Epithelial cell of proximal tubule (primary cell): ENCODE measurements at places on chromosomes 16 and 17.

DNA sequence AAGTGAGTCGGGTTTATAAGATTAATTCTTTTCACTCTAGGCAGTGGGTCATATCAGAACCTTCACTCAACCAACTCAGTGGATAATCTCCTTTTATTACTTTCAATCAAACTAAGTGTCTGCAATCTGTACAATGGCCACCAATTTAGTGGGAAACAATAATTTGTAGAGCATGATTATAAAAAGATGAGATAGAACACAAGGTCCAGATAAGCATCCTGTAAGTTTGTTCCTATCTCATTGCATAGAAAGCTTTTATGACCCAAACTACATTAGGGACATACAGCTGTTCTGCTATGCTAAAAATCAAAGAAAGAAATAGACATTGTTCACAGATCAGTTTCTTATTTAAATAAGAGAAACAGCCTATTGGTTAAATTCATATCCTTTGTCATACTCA is 341.4 kb upstream of the PSMD7 start:
- DNase-seq: no peak

- no peak for DNase-seq
Measured at GRCh38 chr17:66317629-66318028, 15.2 kb downstream of the PRKCA start.

DNA sequence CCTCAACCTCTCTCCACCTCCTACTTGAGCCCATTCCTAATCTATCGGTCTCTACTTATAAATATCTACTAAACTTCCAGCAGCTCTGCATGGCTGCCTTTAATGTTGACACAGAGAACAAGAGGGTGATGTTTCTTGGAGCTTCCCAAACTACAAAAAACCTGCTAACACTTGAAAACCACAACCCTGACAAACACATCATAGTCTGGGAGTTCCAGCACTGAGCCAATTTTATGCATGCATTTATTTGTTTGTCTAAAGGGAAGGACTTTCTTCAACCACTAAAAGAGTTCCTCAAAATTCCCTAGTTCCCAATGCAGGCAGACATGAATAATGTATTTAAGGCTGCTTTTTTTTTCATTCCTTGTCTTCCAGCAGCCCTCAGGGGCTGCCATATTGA is 331.8 kb upstream of the XYLT1 start:
- DNase-seq: no peak

GRCh38 chr16:57889960-57890751 is 80.8 kb downstream of the CNGB1 start:
- DNase-seq: no peak

DNA sequence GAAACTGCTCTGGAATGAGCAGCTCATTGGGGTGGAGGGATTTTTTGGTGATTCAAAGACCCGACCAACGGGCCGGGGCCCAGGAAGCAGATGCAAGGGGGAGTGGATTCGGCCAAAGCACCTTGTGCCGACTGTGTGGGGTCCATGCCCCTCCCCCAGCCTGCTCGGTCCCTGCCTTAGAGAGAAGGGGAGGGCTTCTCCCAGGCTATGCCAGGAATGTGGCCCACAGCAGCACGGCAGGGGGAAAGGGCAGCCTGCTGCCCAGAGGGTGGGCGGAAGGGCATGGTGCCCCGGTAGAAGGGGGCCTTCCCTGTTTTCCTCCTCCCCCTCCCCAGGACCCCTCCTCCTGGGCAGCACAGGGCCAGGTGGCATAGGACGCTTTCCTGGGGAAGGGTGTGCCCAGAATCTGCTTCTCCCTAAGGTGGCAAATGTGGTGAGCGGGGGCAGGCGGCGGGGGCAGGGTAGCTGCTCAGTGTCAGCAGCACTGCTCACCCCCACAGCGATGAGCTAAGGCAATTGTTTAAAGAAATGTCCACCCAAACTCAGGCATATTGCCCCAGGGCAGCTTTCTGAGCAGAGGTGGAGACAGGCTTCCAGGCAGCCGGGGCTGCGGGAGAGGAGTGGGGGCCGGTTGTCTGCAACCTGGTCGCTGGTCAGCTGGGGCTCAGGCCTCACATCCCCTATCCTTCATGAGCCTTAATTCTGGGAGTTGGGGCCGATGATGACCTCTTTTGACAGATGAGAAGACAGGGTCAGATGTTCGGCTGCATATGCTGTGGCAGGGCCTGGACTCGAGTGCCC is 33.9 kb upstream of the MLKL start:
- no peak for DNase-seq

- no peak for DNase-seq
Measured at GRCh38 chr17:31510308-31511194, 119.1 kb downstream of the RAB11FIP4 start.

DNA sequence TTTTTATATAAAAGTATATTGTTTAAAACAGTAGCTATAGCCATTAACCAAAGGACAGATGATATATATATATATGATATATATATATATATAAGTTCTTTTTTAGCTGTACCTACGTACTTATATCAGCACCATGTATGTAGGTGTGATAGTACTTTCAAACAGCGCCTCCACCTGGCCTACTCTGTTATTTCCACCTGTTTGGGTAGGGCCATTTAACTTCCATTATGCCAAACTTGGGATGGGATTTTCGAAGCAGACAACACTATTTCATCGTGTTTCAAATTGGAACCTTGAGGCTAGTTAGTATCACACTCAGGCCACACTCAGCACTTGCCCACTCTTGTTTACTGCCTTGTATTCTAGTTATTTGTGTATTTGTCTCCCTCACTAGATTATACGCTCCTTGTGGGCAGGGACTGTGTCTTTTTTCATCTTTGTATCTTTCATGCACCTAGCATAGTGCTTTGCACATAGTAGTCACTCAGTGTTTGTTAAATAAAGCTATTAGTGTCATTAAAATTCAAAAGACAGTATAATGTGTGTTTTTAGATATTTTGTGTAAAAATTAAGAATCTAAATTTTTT is 11.8 kb upstream of the CLTC start:
- DNase-seq: no peak

GRCh38 chr17:41519501-41520224 is 973 bp upstream of the KRT15 start:
- DNase-seq: no peak

DNA sequence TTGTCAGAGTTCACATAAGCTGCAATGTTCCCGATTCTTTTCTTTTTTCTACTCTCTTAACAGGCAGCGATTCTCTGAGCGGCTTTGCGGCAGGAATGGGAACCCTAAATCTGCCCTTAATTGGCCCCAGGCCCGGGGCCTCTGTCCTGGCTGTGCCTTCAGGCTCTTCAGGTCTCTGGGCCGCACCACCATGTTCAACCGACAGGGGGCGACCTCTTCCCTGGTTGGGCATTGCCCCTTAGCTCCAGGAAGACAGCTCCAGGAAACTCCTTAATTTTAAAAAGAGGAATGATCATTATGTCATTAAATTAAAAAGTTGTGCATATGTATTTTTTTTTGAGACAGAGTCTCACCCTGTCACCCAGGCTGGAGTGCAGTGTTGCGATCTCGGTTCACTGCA is 20.3 kb downstream of the CACNG5 start:
- no peak for DNase-seq

GRCh38 chr17:19641687-19642372 is 6.7 kb upstream of the ALDH3A2 start:
- DNase-seq: no peak

GRCh38 chr17:17107891-17108431 is 65.7 kb downstream of the MPRIP start:
- no peak for DNase-seq

GRCh38 chr16:82834151-82834815 is 207.5 kb downstream of the CDH13 start:
- DNase-seq: no peak

DNA sequence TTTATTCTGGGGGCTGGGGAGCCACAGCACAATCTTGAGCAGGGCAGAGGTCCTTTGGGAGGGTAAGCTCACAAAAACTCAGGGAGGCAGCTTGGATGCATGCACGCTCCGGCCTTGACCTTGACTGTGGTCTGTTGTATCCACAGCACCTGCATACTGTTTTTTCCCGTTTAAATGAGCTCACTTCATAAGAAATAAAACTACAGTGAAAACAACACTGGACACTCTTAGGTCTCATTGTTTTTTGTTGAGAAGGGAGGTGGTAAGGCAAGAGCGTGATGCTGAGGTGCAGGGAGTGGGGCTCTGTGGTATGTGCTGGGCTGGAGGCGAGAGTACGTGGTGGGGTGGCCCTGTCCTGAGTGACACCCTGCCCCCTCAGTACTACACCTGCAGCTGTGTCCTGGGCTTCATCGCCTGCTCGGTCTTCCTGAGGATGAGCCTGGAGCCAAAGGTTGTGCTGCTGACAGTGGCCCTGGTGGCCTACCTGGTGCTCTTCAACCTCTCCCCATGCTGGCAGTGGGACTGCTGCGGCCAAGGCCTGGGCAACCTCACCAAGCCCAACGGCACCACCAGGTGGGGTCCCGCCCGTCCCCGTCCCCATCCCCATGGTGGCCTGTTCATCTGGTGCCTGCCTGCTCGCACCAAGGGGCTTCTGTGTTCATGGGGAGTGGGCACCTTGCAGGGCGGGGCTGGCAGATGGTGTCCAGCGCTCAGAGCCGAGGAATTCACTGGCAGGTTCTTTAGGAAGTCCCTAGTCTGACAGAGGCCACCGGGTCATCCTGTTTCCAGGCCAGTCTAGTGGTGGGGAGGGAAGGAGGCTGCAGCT is 44.2 kb downstream of the ADCY7 start:
- no peak for DNase-seq

DNA sequence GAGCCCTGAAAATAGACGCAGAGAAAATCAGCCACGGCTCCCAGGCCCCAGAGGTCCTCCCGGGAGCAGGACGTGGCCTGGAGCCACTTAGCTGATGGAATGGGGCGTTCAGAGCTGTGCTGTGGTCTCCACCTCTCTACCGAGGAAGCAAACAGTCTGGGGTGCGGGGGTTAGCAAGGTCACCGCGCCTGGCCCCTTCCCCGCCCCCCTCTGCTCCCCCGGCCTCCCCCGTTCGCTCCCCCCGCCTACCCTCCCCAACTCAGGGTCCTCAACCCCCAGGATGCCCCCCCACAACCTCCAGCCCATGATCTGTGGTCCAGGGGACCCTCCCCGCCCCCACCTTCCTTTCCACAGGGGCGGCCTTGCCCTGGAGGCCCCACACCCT is 20.6 kb upstream of the C1QTNF8 start:
- no peak for DNase-seq

- no peak for DNase-seq
Measured at GRCh38 chr17:3558603-3559269, 1.1 kb upstream of the TRPV3 start.

GRCh38 chr17:80743181-80743771 is 198.6 kb downstream of the RPTOR start:
- DNase-seq: peak; percentile 20

GRCh38 chr17:81401723-81402529 is 6.7 kb downstream of the BAHCC1 start:
- DNase-seq: no peak

- DNase-seq: no peak
Measured at GRCh38 chr16:88516601-88517061, 53.6 kb upstream of the ZC3H18 start.

GRCh38 chr17:69692171-69692570 is 277.7 kb downstream of the MAP2K6 start:
- peak; percentile 26 for DNase-seq

GRCh38 chr17:54834086-54834485 is 66.6 kb upstream of the TOM1L1 start:
- no peak for DNase-seq

DNA sequence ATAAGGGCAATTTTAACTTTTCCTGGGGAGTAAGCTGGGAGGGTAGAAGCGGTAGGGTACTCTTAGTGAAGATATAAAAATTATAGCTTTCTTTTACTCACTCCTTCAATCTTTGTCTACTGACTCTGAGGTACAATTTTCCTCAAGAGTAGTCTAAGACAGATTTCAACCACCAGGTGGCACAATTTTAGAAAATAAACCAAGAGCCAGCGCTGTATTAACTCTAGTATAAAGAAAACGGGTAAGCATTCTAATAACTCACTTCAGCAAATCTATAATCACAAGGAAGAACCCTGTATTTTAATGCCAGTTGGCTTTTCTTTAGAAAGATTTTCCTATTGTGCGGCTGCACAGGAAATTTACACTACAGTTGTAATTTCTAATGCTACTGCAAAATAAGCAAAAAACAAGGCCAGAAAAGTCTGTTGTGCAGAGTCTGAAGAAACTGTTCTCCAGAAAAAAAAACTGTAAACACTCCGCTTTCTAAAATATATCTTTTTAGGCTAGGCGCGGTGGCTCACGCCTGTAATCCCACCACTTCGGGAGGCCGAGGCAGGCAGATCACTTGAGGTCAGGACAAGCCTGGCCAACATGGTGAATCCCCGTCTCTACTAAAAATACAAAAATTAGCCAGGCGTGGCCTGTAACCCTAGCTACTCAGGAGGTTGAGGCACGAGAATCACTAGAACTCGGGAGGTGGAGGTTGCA is 1.9 kb downstream of the CMC2 start:
- DNase-seq: peak; percentile 29

- DNase-seq: no peak
Measured at GRCh38 chr17:44785921-44786320, 27.1 kb downstream of the ADAM11 start.

DNA sequence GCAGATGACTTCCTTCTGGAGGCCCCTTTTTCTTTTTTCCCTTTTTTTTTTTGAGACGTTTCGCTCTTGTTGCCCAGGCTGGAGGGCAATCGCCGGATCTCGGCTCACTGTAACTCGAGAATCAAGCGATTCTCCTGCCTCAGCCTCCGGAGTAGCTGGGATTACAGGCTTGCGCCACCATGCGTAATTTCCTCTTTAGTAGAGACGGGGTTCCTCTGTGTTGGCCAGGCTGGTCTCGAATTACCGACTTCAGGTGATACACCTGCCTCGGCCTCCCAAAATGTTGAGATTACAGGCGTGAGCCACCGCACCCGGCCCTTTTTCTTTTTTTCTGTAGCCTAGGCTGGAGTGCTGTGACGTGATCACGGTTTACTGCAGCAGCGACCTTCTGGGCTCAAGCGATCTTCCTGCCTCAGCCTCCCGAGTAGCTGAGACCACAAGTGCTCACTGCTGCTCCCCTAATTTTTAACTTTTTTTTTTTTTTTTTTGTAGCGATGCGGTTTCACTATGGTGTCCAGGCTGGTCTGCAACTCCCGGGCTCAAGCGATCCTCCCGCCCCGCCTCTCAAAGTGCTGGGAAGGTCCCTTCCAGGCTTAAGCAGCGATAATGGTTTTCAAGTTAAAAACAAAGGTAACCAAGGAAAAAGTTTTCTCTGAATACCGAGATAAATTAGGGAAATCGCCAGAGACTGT is 956 bp upstream of the IST1 start:
- peak; percentile 47 for DNase-seq

DNA sequence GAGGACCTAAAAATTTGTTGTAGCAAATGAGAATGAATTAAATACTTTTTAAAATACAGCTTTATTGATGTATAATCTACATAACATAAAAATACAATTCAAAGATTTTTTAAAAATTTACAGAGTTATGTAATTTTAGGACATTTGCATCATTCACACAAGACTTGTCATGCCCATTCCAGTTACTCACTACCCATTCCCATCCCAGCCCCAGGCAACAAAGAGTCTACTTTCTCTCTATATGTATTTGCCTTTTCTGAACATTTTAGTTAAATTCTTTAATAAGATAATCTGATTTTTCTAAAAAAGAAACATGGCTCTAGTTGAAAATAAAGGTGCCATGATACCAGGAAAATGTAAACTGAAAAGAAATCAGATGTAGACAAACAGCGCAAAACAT is 354.2 kb downstream of the PMP22 start:
- DNase-seq: no peak
